ENCODE measurements at places on chromosomes 6 and 20.
A peak's percentile ranks its signal among the peaks of the same experiment; 100 is the strongest.

DNA sequence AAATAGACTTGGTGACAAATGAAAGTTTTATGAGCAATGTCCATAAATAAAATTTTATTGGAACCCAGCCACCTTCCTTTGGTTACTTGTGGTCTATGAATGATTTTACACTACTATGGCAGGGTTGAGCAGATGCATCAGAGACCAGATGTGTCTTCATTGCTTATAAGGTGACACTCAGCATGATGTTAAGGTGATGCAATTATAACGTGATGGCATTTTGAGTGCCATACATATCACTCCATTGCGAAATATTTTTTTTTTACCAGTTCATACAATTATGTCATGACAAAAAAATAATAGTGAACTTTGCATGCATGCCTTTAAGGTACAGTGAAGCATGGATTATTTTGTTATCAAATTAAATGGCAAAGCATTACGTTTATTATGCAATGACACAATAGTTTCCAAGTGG is 96.0 kb downstream of the ADTRP start:
- no peak for DNase-seq

- no peak for DNase-seq
Observed at GRCh38 chr6:49339096-49339495, 124.0 kb downstream of the MMUT start.

GRCh38 chr6:45587229-45588060 is 209.7 kb upstream of the SUPT3H start:
- DNase-seq: no peak

DNA sequence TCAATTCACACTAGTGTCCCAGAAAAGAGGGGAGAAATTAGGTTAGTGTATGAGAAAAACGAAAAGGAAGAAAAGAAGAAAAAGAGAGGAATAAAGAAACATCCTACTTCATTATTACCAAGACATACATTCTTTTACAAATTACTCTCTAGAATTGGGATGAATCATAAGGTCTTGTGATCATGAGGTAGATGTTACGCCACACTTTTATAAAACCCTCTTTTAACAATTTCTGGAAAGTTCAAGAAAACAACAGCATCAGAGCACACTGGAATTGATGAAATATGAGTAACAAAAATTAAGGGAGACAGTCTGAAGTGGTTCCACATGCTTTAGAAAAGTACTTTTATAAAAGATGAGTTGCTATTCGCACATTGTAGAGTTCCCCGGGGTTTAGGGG is 32.6 kb upstream of the NRSN1 start:
- DNase-seq: no peak

GRCh38 chr20:57381596-57382503 is 9.3 kb upstream of the RBM38 start:
- DNase-seq: peak; percentile 76

DNA sequence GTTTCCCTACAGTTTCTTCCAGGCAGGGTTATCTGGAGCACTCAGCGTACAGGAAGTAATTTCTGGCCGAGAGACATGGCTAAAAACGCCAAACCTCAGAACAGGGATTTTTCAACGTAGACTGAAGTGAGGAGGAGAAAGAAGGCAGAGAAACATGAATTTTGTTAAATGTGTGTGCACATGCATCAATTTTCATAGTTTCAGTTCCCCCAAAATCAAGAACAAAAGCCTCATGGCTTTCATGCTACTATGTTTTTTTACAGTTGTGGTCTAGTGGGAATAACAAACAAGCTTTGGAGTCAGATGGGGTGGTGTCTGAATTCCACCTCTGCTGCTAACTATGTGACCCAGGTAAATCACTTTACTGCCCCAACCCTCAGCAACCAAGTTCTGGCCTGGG is 4.9 kb downstream of the TOMM34 start:
- no peak for DNase-seq

DNA sequence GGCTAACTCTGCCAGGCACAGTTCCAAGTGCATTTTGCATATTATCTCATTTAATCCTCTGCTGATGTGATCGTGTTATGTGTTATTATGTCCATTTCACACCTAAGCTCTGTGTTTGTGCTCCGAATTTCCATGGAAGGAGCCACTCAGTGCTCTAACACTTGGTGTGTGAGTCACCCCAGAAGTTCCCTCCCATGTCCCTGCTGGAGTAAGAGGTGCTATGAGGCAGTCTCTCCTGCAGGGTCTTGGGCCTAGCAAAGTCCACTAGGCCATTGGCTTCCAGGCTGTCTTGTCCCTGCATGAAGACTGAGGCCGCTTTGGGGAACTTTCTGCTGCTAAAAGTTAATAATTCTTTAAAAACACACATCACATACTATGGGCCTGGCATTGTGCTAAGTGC is 405.9 kb upstream of the SULF2 start:
- no peak for DNase-seq

GRCh38 chr6:168886964-168887363 is 366.7 kb downstream of the THBS2 start:
- DNase-seq: no peak

- DNase-seq: no peak
Observed at GRCh38 chr20:641516-641875, 11.5 kb downstream of the SRXN1 start.

DNA sequence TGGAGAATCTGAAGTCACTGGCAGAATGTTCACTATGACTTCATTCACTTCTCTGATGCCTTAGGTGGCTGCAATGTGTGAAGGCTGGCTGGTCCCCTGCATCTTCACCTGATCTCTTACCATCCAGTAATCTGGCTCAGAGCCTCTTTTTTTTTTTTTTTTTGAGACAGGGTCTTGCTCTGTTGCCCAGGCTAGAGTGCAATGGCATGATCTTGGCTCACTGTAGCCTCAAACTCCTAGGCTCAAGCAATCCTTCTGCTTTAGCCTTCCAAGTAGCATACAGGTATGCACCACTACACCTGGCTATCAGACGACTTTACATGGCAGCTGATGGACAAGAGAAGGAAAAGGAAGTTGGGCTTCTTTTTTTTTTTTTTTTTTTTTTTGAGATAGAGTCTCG is 25.8 kb upstream of the JARID2 start:
- DNase-seq: no peak
